ENCODE measurements at places on chromosomes 3 and 15.
A peak's percentile ranks its signal among the peaks of the same experiment; 100 is the strongest.

DNA sequence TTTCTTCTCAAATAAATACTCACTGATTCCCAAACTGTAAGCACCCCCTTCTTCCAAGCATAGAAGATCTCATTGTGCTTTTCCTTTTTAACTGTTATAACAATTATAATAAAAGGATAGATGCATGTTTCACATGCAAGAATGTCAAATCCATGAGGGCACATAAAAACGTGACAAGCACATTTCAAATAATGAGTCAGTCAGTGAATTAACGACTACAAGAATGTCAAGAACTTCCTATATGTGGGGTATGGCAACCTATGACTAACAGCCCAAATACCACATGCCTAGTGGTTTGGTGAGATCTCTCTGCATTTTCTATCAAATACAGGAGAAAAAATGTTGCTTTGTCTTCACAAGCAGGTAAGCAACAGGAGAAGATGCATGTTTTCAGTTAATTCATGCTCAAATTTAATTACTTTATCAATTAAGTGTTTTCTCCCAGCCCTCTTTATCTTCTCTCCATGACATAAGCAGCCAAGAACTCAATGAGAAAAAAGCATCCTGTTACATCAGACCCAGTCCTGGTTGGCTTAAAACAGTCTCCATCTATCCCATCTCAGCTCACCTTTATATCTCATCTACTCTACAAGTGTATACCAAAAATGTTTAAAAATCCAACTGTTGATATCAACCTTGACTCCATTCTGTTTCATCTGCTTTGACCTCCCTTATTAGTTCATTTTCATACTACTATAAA lies 181.5 kb upstream of the LMCD1 start:
- DNase-seq = no peak

- DNase-seq = peak; percentile 17
Observed at GRCh38 chr3:128262457-128262856, 109.2 kb downstream of the EEFSEC start.

GRCh38 chr3:107130089-107130700 lies 247.0 kb upstream of the CCDC54 start:
- no peak for DNase-seq

DNA sequence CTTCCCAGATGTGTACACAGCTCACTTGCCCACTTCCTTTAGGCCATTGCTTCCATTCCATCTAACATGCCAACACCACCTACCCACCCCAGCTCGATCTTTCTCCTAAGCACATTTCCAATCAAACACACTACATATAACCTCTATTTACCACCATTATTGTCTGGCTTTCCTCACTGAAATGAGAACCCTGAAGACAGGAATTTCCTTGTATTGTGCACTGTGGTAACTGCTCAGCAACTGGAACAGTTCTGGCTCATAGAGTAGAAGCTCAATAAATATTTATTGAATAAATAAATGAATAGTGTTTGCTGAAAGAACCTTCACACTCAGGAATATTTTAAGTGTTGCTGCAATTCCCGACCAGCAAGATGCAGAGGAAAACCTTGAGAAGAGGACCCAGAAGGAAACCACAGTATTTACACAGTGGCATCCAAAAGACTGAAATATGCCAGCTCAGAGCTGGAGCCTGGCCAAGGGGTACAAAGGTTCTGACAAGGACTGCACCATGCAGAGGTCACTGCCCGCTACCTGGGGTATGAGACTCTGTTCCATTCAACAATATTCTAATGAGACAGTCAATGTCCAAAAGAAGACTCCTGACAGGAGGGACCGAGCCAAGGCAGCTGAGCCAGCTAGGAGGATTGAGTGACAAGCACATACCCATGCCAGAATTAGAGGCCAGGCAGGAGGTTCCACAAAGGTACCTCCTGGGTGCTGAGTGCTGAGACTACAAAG lies 168.8 kb downstream of the NUP210 start:
- no peak for DNase-seq

DNA sequence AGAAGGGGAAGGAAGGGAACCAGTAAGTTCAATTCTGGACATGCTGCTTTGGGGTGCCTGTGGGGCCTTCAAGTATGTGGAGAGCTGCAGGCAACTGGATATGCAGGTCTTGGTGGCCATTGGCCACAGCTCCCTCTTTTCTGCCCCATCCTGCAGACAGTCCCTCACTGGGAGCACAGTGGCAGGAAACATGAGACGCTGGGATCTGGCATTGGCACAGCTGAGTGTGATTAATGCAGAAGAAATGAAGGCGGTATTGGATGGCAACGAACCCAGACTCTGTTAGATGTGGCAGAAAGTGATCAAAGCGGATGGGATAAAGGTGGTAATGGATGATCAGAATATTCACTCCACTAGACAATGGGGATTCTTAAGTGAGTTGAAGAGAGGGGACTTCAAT lies 23.2 kb upstream of the VPS8 start:
- DNase-seq = no peak

DNA sequence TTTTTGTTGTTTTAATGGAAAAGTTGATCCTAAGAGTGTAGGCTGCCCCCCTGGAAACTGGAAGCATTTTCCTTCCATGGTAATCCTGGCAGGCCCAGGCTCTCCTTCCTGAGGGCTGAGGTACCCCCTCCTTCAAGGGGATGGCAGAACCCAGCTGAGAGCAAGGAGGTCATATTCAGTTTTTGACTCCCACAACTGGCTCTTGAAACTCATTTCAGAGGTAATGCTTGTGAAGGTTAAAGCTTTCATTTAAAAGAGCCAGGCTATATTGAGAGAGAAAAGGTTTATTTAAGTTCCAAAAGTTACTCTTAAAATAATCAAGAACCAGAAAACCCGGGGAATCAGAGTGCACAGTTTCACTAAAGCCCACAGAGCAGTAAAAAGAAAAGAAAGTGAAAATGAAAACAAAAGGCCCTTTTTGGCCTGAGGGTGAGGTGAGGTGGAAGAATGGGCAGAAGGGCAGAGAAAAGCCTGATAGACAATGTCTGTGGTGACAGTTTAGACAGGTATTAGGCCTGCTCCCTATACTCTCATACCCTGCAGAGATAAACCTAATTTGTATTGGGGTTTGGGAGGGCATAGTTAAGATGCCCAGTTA lies 47.0 kb upstream of the RBP1 start:
- DNase-seq = no peak
